ENCODE measurements at places on chromosomes 1 and 21.

- DNase-seq: no peak
Measured at GRCh38 chr1:213326281-213327016, 275.4 kb downstream of the RPS6KC1 start.

DNA sequence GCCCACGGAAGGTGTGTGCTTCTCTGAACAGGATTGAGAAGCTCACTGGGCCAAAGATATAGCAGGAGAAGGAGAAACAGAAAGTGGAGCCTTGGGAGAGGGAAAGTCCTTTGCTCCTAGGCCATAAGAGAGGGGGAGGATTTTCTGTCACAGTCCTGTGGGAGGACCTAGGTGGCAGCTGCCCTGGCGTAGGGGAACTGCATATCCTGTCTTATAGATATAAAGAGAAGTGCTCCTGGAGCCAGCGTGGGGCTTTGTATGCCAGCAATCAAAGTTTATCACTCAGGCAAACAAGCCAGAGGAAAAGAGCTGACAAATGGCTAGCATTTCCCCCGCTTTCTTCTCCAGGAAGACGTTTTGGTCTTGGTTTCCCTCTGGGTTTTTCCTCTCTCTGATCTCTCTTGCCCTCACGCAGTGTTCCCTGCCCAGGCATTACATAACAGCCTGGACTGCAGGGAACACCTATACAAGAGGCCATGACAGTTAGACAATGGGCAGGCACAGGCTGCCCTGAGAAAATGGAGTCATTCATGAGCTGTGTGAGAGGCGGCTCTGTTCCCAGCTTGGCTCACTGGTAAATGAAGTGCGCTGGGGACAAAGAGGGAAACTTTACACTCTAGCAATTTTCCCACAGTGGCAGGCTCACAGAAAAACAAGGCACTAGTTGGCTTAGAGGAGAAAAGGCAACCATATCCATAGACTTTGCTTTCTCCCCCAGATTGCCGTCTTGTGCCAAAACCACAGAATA is 52.5 kb upstream of the ZNF648 start:
- no peak for DNase-seq

DNA sequence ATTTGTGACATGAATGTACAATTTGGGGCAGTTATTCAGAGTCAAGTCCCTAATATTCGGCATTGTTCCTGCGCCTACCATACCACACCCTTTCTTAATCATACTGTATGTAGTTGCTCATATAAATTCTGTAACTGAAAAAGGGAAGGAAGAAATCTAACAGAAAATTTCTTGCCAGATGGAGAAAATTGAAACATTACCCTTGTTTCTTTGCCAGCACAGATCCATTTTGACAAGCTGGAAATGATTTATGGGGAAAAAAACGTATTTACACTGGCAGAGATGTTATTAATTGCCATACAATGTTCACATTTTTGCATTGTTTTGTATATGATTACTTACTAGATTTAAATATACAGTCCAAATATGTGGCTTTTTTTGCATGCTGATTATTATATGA is 363.8 kb upstream of the PKN2 start:
- no peak for DNase-seq

DNA sequence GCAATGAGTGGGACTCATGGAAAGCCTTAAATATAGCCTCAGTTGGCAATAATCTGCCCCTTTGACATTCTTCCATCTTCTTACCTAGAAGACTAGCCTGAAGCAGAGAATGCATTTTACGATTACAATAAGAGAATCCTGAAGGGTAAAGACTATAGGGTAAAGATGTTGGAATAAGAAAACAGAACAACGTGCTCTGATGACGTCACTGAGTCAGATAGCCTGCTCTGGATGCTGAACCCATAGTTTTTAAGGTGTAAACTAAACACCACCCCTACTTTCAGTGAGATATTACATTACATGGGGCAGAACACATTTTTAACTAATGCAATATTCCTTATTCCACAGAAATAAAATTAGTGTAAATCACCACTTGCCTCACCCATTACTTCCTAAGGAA is 240.4 kb downstream of the KCNT2 start:
- DNase-seq: no peak

DNA sequence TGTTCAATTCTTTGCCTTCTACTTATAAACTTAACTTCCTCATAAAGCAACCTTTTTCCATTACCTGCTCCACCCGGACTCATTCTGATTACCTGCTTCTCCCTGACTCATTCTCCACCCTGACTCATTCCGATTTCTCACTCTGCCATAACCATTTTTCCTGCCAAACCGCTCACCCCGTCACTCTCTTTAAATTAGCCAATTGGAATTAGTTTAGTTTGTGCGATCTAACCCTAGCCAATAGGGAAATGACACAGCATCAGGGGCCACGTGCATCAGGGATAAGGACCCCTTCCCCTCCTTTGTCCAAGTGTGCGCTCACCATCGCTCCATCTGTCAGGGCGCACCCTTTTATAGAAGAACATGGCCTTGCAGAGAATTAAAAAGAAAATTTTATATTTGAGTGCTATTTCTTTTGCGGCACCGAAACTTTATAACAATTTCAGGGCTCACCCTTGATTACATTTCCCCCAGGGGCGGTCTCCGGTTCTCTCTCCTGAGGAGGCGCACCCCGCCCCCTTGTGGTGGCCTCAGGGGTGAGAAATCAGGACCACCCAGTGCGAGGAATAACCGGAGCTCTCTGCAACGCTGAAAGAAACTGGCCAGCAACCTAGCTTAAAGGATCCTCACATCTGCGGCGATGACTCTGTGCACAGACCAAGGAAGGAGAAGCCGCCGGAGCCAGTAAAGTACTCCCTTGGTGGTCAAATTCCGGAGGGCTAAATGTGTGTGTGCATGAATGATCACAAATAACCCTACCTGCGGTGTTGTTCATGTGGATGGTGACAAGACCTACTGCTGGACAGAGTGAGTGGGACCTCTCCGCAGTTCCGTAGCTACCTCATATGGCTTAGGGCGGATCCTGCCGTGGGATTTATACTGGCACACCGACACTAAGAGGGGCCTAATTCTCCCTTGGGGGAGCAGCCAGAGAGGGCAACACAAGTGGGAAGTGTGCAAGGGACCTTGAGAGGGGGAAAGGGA is 30.3 kb upstream of the CBR3 start:
- DNase-seq: peak; percentile 55

- peak; percentile 79 for DNase-seq
Measured at GRCh38 chr1:42164551-42165420, at the start of gene GUCA2A. TSS of gene GUCA2A (minus strand) at chr1:42164745. CDS start at chr1:42164712, 33 bp downstream.

Data from mucosa of descending colon (tissue), 3 donors.